NCI-H1092 treated with DMSO at 0.1 percent for 48 hours (cell line): ENCODE measurements at places on chromosomes 1 and 21.

DNA sequence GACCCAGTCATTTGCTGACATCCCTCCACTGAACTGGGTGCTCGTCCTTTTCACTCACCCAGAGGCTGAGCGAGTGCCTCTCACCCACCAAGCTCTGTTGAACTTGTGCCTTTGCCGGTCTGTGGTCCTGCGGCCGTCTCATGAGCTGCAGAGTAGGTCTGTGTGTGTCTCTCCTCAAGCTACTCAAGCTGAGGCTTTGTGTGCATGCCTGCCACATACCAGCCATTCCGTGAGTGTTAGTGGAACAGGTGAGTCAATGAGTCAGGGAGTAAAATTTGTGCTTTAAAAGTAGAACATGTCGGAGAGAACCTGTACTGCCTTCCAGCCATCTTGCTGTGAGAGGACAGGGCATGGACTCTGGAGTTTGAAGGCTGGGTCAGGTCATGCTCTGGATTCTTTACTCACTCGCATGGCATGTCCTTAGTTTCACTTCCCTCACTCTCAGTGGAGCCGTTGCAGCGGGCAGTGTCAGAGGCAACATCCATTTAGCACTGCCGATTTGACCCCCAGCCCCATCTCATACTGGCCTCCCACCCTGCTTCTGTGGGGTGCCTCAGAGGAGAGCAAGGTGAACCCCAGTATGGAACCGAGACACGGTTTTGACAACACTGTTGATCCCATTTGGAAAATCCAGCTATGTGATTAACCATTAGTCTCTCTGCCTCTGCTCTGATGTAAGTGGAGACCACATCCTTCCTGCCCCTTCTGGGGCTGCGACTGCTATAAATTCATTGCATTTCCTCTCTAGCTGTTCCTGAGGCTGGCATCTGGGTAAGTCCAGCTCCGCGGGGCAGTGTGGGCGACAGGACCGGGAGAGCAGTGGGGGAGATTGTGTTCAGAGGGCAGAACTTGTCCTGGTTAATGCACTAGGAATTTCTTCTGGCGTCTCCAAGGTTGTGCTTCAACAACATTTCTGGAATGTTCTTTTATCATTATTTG is at the start of gene NLRP3:
Gene NLRP3 (plus strand): TSS at position 751 of the 939 bp plus-strand sequence. CDS start 2,628 bp downstream, outside the sequence.
- DNase-seq: no peak

GRCh38 chr1:205356440-205357139 is at the start of gene KLHDC8A:
TSS of gene KLHDC8A (minus strand) at chr1:205356922. CDS start at chr1:205343604, 13,318 bp downstream.
- DNase-seq: peak; percentile 91

GRCh38 chr1:155127967-155128754 is 485 bp downstream of the EFNA1 start:
- DNase-seq: no peak

- peak; percentile 43 for DNase-seq
Observed at GRCh38 chr1:212514056-212514614, 81.4 kb downstream of the NENF start.

GRCh38 chr21:31130821-31131220 is 92.5 kb upstream of the KRTAP19-8 start:
- no peak for DNase-seq

GRCh38 chr1:87064986-87065385 is 150.6 kb downstream of the HS2ST1 start:
- no peak for DNase-seq

GRCh38 chr1:1430992-1431844 is 4.3 kb upstream of the VWA1 start:
- DNase-seq: no peak

DNA sequence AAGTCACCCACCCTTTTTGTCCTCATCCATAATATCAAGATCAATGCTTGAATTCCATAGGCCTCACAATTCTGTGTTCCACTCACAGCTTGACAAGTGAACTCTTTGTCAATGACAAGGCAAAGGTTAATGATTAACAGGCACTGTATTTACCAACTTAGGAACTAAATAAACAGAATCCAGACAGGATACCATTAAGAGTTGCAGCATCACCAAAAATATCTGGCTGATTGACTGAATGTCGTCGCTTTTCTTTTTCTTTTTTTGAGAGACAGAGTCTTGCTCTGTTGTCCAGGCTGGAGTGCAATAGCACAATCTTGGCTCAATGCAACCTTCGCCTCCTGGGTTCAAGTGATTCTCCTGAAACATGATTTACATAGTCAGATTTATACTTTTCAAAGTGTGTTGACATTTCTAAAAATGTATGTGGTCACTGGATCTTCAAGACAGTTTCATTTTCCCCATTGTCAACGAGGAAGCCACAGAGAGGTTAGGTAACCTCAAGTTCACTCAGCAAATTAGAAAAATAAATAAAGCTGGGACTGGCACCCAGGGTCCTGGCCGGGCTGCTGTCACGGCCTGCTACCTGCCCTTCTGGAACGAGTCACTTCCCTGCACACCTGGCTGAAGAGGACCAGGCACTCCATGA is 81.0 kb downstream of the PDE9A start:
- no peak for DNase-seq

DNA sequence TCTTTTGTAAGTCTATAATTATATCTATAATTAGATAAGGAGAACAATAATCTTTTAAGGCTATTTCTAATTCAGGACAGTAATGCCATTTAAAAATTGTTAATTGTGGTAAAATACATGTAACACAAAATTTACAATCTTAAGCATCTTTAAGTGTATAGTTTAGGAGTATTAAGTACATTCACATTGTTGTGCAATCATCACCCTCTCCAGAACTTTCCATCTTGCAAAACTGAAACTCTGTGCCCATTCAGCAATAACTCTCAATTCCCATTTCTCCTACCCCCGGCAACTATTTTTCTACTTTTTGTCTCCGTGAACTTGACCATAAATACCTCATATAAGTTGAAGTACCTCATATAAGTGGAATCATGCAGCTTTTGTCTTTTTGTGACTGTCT is 93.9 kb upstream of the KCNA3 start:
- DNase-seq: no peak

DNA sequence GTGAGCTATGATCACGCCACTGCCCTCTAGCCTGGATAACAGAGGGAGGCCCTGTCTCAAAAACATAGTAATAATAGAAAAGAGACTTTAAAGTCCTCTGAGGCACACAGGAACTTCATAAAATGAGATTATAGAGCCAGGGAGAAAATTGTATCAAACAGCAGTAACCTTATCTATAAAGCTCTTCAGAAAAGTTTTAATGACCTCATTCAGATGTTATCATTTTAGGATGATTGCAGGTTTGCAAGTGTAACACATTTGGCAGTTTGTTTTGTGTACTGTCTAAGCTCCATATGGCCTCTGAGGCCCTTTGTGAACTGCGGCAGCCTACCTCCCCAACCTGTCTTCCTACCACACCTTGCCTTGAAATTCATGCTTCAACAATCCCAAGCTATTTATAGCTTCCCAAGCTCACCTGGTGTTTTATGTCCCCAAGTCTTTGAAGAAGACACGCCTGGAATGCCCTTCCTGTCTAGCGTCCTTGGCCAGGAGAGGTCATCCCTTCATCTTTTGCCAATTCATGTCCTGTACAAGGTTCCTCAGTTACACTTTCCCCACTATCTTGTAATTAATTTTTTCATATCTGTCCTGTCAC is 8.5 kb upstream of the AKNAD1 start:
- DNase-seq: no peak

DNA sequence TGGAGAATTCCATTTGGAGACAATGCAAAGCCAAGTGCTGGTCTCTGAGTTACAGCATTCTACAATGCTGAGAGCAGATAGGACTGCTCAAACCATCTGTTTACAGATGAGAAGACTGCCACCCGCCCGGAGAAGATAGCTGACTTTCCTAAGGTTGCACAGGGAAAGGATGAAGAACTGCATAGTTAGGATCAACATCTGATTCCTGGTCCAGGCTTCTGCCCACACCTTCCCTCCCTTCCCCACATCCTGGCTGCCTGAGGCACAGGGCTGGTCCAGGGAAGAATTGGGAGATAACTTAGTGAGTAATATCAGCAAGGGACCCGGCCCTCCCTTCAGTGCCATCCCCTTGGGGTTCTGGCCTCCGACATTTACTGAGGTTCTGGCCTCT is 2.0 kb downstream of the SERINC2 start:
- DNase-seq: no peak

DNA sequence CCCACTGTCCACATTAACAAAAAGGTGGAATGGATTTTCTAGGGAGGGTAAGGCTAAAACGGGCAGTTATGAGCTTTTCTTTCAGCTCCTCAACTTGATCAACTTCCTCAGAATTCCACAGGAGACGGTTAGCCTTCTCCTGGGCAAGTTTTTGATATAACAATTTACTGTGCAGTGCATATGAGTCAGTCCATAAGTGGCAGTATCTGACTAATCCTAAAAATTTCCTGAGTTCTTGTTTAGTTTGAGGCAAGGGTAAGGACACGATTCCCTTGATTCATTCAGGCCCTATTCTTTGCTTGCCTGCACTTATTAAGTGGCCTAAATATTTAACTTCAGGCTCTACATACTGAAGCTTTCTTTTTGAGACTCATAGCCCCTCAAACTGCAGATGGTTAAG is 6.2 kb upstream of the AADACL3 start:
- no peak for DNase-seq

GRCh38 chr1:243977094-243977493 is 74.0 kb upstream of the ZBTB18 start:
- no peak for DNase-seq

- DNase-seq: no peak
Observed at GRCh38 chr21:28482657-28483056, 510.0 kb downstream of the LTN1 start.

DNA sequence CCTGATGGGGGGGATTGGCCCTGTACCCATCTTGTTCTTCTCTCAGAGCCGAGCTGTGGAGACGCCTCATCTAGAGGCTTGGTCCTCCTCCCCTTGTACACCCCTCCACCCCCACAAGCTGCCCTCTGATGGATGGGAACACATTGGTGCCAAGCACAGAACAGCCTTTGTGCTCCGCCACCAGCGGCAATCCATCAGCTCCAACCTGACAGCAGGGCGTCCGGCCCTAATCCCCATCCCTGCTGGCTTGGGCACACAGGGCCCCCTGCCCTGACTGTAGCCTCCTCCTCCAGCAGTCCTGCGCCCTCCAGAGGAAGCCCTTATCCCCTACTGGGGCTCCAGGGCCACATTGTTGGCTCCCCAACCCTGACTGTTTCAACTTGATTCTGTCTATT is 3.8 kb upstream of the MYOG start:
- no peak for DNase-seq
